Neural crest cell (in vitro differentiated cells): ENCODE measurements at places on chromosomes 4 and X.

DNA sequence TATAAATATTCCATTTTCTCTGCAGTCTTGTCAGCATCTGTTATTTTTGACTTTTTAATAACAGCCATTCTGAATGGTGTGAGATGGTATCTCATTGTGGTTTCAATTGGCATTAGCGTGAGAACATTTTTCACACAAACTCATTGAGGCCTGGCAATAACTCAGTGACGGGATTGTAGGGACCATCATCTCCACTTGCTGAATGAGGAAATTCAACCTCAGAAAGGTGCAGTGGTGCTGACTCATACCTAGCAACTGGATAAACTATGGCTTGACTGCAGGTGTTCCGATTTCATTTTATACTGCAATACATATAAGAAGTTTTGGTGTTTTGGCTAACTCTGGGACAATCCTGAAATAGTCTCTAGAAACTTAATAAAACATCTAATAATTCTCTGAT lies 88.3 kb upstream of the DDIT4L start:
- no peak for DNase-seq

DNA sequence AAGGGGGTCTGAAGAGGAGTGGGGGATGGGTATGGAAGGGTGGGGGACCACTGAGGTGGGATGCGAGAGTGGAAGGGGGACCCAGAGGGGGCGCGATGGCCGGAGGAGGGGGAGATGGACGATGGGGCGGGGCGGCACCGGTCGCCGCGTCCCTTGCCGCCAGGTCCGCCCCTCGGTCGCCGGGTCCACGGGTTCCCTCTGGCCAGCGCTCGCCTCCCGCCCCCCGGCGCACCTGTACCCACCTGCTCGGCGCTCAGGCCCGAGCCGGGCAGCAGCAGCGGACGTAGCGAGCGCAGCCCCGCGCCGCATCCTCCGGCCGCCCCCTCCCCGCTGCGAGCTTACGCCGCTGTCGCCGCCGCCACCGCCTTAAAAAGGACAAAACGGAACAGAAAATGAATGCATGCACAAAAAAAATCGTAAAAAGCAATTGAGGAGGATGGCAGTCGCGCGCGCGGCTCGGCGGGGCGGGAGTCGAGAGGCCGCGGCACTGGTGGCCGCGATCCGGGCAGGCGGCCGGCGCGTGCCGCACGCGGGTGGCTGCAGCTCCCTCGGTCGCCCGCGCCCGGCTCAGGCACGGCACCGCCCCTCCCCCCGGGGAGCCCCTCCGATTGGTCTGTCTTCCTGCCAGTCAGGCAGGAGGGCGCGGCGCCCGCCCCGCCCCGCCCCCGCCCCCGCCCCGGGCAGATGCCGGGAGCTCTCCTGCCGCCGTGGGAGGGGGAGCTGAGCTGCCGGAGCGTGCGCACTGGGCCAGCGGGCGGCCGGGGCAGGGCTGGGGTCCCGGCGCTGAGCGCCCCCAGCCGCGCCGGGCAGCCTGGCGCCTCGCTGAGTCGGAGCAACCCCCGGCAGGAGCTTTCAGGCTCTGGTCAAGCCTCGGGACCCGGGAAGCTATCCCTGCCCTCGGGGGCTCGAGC lies at the start of gene JAKMIP1:
TSS of gene JAKMIP1 (minus strand) at position 539 of the 911 bp plus-strand sequence. CDS start 87,699 bp downstream, outside the sequence.
- DNase-seq, result peak; percentile 96

- no peak for DNase-seq
Observed at GRCh38 chr4:41643331-41643730, 105.2 kb downstream of the PHOX2B start.

- DNase-seq, result no peak
Observed at GRCh38 chr4:8291701-8292477, 22.3 kb downstream of the HTRA3 start.

DNA sequence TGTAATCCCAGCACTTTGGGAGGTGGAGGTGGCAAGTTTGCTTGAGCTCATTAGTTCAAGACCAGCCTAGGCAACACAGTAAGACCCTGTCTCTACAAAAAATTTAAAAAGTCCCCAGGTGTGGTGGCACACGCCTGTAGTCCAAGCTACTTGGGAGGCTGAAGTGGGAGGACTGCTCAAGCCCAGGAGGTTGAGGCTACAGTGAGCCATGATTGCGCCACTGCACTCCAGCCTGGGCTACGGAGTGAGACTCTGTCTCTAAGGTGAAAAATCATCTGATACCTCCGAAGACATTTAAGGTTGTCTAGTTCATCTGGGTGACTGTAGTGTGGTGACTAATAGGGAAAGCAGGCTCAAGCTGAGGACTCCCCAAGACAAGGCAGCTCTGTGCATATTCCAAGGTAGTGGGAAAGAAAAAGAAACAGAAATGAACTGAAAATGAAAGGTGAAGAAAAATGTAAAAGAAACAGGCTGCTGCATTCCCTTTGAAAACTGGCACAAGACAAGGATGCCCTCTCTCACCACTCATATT lies 23.3 kb downstream of the FRYL start:
- DNase-seq, result no peak
